Transverse colon (tissue), 4 donors: ENCODE measurements at places on chromosomes 3 and 15. TPM values are rescaled to one million over a fixed set of nuclear protein-coding genes. Genes with fewer than 3 reads are reported as not detected.

GRCh38 chr15:29522373-29523276, 253.0 kb upstream of the NSMCE3 start:
- H3K27ac ChIP-seq = no peak overlapping the region
- H3K4me1 ChIP-seq = peaks cover 4% of the 10 kb centered on the region
- H3K27me3 ChIP-seq = no peaks in the 10 kb centered on the region
- no peaks in the 10 kb centered on the region for H3K36me3 ChIP-seq
- peak; percentile 15 for DNase-seq
- H3K4me3 ChIP-seq = no peak overlapping the region

MME gene
- 1.1 TPM for total RNA-seq

DNA sequence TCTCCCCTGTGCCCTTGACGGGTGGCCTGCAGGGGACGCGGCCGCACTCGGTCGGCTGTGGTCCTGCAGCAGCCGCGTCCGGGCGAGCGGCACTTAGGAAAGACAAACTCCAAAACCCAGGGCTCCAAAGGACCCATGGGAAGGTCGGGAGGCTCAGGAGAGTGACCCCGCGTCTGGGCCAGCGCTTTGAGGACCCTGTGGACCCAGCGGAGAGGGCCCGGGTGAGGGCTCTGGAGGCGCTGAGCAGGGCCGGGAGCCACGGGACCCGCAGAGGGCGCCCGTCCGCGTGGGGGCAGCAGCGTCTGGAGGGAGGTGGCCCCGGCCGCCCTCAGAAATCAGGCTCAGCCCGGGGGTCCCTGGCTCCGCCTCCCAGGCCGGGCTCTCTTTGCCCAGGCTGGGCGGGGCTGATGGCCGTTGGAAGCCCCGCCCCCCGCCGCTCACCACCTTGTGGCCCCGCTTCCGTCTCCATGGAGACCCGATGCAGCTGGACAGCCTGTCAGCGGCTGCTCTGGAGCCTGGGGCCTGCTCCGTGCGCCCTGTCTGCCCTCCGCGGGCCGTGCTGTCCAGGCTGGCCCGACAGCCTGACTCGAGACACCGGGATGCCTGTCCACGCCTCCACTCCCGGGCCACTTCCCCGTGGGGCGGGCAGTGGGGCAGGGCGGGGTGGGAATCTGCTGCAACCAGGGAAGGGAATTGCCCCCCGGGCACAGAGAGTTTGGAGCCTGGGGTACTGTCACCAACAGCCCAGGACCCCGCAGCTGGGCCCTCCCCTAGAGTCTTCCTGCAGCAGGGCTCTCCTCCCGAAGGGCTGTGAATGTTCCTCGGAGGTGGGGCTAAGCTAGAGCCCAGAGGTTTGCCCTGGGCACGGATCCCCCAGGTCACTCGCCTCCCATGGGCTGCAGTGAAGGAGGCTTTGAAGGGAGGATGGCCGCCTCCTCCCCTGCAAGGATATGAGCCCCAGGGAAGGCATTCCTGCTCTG, 34.8 kb upstream of the RPL32 start:
- H3K4me1 ChIP-seq = peaks cover 9% of the 10 kb centered on the region
- DNase-seq = peak; percentile 46
- peak overlapping the region; percentile 18 for H3K4me3 ChIP-seq
- H3K27me3 ChIP-seq = peaks cover 7% of the 10 kb centered on the region
- H3K36me3 ChIP-seq = no peaks in the 10 kb centered on the region

DNA sequence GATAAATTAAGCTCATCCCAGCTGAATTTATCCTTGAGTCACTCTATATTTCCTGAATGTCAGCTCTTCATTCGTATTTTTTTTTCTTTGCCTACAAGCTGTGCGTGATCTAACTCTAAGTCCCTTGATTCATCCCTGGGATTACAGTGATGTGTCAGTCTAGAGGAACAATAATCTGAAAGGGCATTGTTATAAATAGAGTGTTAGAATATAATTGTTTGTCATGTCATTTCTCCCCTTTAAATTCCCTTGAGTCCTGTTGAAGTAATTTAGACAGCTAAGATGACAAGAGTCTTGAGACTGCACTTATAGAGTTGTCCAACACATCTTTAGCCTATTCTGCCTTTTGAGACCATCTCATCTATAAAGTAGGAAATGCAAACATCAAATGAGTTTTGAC, 621.8 kb downstream of the ZIC1 start:
- no peak overlapping the region for H3K27ac ChIP-seq
- no peaks in the 10 kb centered on the region for H3K4me1 ChIP-seq
- H3K4me3 ChIP-seq = no peak overlapping the region
- no peaks in the 10 kb centered on the region for H3K27me3 ChIP-seq
- H3K36me3 ChIP-seq = no peaks in the 10 kb centered on the region

GRCh38 chr3:50297384-50297775, 1.8 kb downstream of the HYAL3 start:
- H3K27me3 ChIP-seq = no peaks in the 10 kb centered on the region
- no peak overlapping the region for H3K27ac ChIP-seq
- H3K36me3 ChIP-seq = no peaks in the 10 kb centered on the region
- H3K4me1 ChIP-seq = peaks cover 18% of the 10 kb centered on the region
- no peak for DNase-seq

STX19 gene
- total RNA-seq = 5.8 TPM

GOLGA8R gene
- total RNA-seq = 3.6 TPM

DNA sequence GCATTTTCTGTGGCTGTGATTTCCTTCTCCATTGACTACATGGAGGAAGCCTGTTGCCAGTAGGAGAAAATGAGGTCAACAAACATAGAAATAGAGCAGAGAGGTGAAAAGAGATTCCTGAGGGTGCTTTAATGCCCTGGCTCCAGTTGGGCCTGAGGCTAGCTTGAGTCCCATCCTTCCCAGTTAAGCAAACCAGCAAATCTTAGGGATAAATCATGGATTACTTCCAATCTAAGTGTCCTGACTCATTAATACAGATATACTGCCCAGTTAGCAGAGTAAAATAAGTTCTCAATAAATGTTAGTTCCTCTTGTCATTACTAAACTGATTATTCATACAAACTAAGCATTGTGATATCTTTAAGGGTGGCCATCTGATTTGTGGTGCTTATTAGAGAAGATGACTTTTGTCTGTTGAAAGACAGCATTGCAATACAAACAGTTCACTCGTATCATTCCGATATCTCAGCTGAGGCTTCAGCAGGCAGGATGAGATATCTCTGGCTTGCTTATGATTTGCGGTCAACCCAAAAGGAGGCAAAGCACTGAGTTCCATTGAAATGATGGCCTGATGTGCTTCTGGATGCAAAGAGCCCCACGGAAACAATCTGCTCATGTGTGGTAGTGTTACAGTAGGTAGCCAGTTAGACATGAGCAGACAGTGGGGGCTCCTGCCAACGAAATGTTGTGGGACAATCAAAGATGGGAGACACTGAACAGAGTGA, 6.6 kb upstream of the STARD5 start:
- H3K27me3 ChIP-seq = no peaks in the 10 kb centered on the region
- no peaks in the 10 kb centered on the region for H3K4me1 ChIP-seq
- DNase-seq = no peak
- no peak overlapping the region for H3K4me3 ChIP-seq

DNA sequence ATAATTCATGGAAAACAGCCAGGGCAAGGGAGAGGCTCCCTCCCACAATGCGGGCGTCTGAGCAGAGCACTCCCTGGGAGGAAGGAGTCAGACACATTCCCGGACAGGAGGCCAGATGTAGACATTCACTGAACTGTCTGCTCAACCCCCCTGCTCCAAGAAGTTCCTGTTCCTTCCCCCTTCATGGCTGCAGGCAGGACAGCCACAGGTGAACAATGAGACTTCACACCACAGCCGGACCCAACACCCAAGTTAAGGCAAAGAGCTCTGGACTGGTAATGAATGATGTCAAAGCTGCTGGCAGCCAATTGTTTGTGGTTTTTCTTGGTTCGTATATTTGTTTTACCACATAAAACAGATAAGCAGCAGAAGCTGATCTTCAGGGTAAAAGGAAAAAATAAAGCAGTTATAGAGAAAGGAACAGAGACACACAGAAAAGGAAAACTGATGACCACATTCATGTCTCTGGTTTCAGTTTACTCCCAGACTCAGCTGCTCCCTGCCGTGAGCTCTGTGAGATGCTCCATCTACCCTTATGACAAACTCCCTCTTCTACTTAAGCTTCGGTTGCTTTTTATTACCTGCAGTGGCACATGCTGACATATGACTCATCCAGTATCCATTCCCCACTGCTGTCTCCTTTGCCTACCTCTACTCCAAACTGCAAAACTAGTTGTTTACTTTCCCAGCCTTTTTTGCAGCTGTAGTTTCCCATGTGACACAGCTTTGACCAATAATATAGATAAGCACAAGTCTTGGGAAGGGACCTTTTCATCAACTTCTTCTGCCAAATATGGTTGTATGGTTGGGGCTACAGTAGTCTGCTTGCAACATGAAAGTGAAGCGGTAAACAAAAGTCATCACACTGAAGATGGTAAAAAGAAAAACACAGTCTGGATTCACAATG, 33.1 kb downstream of the DZIP1L start:
- peak overlapping the region; percentile 42 for H3K27ac ChIP-seq
- H3K4me1 ChIP-seq = peaks cover 9% of the 10 kb centered on the region
- H3K27me3 ChIP-seq = no peaks in the 10 kb centered on the region
- no peak for DNase-seq

DNA sequence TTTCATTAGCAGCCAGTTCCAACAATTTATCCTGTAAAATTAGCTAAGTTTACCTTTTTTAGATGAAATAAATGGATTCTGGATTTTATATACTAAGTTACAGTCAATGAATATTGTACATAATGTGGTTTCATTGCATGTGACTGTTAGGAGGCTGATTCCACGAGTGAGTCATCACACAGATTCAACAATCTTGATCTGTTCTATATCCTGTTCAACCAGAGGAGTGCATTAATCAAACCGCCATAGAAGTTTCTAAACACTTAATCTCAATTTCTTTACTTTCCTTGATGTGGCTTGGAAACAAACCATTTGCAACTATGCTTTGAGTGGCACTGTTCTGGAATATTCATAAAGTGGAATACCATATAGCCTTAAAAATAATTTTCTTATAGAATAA, 15.3 kb downstream of the DNAJC13 start:
- H3K27ac ChIP-seq = no peak overlapping the region
- DNase-seq = no peak
- H3K27me3 ChIP-seq = no peaks in the 10 kb centered on the region
- H3K4me1 ChIP-seq = no peaks in the 10 kb centered on the region

- H3K27me3 ChIP-seq = no peaks in the 10 kb centered on the region
- no peak for DNase-seq
- no peak overlapping the region for H3K4me3 ChIP-seq
Observed at GRCh38 chr15:36403351-36403750, 176.1 kb upstream of the CDIN1 start.

TRAIP gene
- 1.5 TPM for total RNA-seq
